IPS-NIHi11 (cell line): ENCODE measurements at places on chromosomes 2 and 18.

DNA sequence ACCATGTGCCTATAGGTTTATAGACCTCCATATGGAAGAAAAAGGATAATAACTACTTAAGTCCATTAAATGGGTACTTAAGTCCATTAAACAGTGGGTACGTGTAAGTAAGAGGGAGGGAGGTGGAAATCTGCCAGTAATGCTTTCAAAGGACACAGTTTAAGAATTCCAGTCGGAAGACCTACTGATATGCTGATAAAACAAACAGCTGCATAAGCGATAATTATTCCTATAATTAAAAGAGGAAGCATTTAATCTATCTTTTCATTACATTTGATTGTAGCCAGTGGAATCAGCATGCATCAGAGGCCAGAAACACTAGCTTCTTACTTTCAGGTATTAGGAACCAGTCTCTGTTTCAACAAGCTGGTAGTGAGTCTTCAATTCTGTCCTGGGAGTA, 96.4 kb upstream of the DDX18 start:
- DNase-seq = no peak

GRCh38 chr2:8543383-8544170, 138.3 kb upstream of the ID2 start:
- DNase-seq = no peak

GRCh38 chr18:13259701-13260100, 41.1 kb downstream of the LDLRAD4 start:
- no peak for DNase-seq

DNA sequence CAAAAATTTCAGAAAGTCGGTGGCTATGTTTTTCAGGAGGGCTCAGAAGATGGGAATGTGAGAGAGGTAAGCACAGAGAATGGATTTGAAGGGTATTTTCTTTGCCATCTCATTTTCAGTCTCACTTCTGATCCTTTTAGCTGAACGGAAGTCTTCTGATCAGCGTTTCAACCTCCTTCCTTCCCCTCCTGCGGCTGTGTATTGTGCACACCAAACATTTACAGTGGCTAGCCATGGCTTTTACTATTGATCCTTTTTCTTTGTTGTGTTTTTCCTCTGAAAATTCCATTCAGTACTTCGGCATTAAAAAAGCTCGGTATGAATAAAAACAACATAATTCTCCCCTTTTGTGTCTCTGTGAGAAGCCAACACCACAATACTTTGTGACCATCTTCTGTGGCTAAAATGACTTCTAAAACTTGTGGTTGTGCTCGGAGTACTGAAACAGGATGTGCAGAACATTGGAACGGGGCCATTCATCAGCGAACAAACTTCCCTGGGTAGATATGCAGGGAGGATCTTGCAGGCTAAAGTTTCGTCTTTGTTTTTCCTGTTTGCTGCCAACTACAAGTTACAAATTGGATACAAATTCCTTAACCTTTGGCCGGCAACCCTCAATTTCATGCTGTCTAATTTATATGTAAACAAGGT, 260.8 kb upstream of the FAM98A start:
- DNase-seq = no peak

DNA sequence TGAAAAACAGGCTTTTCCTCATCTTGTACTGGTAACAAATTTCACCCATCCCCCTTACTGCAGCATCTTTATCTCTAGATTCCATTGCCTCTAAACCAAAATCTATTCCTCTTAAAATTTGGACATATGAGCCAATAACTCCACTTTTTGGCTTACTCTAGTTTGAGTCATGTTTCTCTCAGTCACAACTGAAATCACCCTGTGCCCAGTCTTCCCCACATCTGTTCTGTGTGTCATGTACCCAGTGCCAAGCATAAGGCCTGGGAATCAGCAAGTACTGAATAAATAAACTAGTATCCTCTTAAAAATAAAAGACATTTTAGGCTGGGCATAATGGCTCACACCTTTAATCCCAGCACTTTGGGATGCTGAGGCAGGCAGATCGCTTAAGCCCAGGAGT, 20.8 kb upstream of the CHN1 start:
- no peak for DNase-seq
